D341Med (cell line): ENCODE measurements at places on chromosomes 7 and 10.

DNA sequence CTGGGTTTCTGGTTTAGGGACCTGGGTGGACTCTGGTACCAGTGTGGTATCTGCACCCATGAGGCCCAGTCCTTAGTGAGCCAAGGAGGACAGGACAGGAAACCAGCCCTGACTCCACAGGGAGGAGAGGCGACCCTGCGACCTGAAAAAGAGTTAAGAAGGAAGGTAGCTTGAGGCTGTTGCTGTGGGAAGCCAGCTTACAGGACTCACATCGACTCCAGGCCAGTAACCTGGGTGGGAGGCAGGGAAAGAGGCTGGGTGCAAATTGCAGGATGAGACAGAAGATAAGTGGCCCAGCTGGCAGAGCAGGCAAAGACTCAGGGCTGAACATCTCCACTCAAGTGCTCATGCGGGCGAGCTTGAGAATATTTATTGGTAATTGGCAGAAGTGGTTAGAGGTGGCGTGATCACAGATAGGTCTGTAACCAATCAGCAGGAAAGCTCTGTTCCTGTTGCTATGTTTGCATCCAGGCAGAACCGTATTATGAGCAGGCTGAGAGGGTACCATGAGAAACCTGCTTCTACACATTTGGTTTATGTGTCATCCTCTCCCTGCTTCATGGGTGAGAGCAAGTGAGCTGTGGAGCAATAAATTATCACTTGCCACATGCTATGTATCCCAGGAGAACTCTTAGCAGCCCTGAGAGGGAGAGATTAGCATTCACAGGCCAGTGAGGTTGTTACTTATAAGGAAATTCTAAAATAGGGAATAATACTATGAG lies 11.0 kb downstream of the TLL2 start:
- DNase-seq, result no peak

DNA sequence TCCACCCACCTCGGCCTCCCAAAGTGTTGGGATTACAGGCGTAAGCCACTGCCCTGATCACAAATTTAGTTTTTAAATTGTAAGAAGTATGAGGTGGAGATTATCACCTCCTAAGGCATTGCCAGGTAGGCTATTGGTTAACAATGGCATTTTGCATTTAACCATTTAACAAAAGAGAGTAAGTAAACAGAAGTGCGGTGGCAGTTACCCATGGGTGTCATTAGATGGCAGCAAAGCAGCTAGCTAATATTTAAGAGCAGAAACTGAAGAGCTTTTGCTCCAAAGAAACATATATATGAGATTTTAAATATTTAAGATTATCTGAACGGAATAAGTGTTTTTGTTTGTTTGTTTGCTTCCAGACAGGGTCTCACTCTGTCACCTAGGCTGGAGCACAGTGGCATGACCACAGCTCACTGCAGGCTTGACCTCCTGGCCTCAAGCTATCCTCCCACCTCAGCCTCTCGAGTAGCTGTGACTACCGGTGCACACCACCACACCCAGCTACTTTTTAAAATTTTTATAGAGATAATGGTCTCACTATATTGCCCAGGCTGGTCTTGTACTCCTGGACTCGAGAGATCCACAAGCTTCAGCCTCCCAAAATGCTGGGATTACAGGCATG lies 325.5 kb upstream of the C7orf33 start:
- DNase-seq, result peak; percentile 54

DNA sequence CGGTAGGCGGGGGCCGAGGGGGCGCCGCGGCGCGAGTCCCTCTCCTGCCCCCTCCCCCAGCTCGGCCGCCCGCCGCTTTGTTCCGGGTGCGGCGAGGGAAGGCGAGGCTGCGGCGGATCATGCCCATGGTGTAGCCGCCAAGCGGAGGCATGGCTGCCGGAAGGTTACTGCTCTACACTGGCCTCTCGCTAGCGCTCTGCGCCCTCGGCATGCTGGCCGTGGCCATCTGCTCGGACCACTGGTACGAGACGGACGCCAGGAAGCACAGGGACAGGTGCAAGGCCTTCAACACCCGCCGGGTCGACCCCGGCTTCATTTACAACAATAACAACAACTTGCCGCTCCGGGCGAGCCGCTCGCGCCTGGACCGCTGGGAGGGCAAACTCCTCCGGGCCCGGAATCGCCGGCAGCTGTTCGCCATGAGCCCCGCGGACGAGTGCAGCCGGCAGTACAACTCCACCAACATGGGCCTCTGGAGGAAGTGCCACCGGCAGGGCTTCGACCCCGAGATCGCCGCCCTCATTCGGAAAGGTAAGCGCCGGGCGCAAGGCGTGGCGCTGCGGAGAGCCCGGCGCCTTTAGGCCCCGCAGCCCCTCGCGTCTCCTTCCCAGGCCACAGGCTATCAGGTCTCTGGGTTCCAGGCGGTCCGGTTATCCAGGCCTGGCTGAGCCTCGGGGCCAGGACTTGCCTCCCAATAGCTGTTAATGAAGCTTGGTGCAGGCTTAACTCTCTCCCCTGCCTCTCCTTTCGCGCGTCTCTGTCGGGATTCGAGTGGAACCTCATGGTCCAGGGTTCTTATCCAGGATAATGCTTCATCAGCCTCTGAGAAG lies 513 bp downstream of the TMEM178B start:
- DNase-seq, result peak; percentile 57

DNA sequence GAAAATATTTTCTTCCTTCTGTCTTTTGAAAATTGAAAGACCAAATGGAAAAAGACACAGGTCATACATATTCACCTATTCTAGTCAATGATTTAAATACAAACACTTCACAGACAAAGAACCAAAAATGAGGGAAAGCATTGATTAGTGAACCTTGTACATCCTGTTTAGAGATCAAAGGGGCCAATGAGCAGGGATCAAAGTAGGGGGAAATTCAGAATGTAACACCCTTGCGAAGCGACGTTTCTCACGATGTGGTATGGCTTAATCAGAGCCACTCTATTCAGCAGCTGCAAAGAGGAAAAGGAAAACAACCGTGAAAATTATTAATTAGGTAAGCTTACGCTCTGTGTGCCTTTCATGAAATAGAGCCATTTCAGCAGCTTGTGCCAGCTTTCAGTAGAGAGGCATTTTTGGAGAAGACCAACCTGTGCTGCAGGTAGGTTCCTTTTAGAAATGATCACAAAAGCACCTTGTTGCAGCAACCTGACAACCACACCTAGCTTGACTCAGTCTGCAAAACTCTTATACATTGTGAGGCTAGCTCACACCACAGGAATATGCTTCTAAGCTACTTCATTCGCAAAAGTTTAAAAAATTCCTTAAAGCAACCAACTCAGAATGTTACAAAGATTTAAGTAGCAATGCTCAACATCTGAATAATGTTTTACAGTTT lies 78.0 kb downstream of the DKK1 start:
- DNase-seq, result no peak

- no peak for DNase-seq
These were observed 14.6 kb downstream of the FGL2 start for GRCh38 chr7:77184990-77185389.

DNA sequence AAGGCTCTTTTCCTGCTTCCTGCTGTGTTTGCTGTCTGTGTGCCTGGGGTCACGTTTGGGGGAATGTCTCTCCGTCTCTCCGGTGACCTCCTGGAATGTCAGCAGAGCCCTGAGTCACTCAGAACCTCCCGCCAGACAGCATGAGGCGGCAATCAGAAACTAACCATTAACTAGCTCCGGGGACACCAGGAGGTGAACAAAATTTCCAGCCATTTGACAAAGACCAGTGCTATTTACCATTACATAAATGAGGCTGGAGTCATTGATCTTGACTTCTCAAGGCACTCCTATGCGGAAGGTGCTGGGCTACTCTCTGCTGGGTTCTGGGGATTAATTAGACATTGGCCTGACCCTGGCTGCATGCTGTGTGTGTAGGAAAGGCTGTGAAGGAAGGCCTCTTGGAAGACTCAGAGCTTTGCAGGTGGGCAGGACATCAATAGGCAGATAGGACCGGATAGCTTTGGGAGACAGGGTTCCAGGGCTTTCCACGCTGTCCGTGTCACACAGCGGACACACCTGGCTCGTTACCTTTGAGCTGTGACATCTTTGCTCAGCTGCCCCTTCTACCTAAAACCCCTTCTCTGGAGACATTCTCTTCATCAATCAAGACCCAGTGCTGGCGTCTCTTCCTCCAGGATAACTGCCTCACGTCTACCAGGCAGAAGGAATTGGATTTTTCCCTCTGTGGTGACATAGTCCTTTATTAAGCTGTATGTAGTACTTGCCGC lies 77.0 kb downstream of the PFKFB3 start:
- no peak for DNase-seq

GRCh38 chr7:129958643-129959470 lies 6.1 kb upstream of the UBE2H start:
- no peak for DNase-seq

GRCh38 chr10:11901833-11902475 lies 78.8 kb downstream of the PROSER2 start:
- no peak for DNase-seq

GRCh38 chr10:79103129-79103528 lies 34.4 kb downstream of the ZMIZ1 start:
- no peak for DNase-seq

DNA sequence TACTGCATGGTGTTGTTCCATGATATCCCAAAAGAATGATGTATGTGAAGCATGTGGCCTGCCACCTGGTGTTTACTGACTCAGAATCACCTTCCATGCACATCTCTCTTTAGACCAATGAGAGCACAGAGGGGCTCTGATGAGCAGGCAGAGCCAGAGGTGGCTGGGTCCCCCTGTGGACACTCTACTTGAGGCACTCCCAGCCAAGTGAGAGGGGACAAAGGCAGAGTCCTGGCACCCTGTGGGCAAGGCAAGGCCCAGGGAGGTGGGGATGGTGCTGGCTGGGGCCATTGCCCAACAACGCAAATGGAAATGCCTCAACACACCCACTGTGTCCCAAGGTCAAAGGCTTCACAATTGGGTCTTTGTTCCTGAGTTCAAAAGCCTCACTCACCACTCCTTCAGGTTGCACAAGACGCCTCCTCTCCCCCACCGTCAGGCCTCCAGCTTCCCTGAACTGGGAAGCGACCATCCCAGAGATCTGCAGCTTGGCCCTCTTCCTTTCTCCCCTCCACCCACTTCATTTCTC lies 164.6 kb downstream of the NEURL1 start:
- DNase-seq, result no peak

GRCh38 chr10:51112013-51112412 lies 37.7 kb downstream of the PRKG1 start:
- no peak for DNase-seq

DNA sequence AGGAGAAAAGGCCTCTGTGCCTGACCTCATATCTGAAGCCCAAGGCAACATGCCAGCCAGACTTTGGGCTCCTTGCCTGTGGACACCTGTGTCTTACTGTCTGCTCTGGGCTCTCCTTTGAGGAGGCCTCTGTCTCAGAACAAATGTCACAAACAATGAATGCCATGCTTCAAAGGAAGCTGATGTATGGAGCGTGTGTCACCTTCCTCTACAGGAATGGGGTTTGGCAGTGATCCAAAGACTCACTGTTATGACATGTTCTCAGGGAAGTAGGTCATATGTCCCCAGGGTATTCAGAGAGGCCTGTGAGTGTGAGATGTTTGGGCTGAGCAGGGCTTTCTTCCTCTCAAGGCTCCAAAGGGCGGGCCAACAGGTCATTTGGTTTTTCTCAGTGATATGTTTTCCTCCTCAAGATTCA lies 38.4 kb downstream of the PTPRE start:
- no peak for DNase-seq

DNA sequence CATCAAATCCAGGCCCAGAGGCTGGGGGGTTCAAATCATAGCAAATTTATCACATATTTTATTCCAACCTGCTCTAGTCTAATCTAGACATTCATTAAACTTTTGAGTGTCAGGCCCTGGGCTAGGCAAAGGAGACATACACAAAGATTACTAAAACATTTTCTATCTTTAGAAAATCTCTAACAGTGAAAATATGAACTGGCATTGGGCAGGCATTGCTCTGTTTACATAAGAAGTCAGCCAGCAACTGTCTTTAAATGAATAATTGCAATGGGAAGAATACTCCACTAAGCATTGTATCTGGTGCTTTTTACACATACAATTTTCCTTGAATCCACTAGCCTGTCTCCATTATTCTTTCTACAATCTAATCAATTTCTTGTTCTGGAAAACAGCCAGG lies 222.5 kb upstream of the LRRN3 start:
- DNase-seq, result no peak

DNA sequence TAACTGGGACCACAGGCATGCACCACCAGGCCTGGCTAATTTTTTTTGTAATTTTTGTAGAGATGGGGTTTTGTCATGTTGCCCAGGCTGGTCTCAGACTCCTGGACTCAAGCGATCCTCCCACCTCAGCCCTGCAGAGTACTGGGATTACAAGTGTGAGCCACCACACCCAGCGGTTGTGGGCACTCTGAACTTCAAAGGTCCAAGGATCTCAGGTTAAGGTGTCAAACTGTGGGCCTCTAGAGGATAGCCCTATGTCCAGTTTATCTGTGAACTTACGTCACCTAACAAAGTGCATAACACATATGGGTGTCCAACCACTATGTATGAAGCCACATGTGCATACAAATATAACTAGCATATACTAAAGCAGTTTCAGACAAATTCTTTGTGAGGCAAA lies 3.2 kb upstream of the IL2RA start:
- DNase-seq, result no peak

DNA sequence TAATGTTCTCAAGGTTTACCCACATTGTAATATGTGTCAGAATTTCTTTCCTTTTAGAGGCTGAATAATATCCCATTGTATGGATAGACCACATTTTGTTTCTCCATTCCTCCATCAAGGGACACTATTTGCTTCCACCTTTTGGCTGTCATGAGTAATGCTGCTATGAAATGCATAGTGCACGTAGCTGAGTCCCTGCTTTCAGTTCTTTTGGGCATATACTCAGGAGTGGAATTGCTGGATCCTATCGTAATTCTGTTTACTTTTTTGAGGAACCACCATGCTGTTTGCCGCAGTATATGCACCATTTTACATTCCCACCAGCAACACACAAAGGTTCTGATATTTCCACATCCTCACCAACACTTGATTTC lies 60.0 kb downstream of the PRF1 start:
- no peak for DNase-seq

DNA sequence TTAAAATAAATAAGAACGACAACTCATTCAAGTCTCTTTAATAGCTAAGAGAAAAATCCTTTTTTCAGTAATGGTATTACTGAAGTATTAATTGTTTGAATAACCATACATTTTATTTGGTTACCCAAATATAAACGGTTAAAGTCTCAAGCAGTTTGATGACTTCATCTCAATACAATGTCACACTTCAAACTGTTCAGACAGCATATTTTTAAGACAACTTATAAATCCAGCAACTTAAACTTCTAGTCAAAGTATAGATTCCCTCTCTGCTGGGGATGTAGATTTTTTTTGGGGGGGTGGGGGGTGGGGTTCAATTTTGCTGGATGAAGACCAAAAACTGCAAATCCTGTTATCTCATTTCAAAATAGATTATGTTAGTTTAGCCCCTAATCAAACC lies 42.0 kb downstream of the GNA12 start:
- DNase-seq, result no peak

DNA sequence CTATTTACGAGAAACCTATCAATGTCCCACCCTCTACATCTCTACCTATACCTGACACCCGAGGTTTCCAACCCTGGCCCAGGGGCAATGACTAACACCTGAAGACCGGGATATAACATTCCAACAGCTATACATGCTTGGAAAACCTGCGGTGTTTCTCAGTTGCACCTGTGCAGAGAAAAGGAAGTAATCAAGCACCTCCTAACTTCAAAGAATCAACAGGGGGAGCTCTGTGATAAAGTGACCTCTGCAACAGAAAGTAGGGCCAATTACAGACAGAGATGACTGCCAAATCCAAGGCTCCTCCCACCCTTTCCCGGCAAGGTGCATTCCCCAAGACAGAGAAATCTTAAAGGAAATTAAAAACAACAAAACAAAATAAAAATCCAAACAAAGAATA lies 41.3 kb downstream of the CCDC6 start:
- peak; percentile 71 for DNase-seq
